ENCODE measurements at places on chromosomes 2 and 18. TPM values are rescaled to one million over a fixed set of nuclear protein-coding genes. Genes with fewer than 3 reads are reported as not detected.

GRCh38 chr18:50231621-50232020, 34.7 kb downstream of the CFAP53 start:
- no peak for DNase-seq

Gene SDC1
- not detected for total RNA-seq

- no peak for DNase-seq
These were observed 81.7 kb downstream of the EPC2 start for GRCh38 chr2:148726228-148726627.

DNA sequence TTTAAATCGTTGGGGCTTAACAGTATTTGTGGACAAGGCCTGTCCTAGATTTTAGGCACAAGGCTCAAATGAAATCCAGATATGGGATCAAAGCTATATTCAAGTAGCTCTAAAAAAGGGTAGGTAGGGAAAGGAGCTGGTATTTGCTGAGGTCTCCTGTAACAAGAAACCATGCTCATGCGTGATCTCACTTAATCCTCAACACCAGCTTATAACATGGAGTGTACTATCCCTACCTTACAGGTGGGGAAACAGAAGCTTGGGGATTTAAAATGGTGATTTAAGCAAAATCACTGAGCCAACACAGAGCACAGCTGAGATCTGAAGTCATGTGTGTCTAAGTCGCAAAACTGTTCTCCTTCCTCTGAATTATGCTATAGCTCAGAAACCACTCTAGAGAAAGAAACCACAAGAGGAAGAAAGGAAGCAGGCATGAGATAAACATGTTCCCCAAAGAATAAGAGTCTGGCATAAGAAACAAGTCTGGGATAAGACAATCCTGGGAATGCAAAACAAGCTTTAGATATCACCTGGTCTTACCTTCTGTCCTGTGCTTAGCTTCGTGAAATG, 43.1 kb downstream of the CYRIA start:
- no peak for DNase-seq

DNA sequence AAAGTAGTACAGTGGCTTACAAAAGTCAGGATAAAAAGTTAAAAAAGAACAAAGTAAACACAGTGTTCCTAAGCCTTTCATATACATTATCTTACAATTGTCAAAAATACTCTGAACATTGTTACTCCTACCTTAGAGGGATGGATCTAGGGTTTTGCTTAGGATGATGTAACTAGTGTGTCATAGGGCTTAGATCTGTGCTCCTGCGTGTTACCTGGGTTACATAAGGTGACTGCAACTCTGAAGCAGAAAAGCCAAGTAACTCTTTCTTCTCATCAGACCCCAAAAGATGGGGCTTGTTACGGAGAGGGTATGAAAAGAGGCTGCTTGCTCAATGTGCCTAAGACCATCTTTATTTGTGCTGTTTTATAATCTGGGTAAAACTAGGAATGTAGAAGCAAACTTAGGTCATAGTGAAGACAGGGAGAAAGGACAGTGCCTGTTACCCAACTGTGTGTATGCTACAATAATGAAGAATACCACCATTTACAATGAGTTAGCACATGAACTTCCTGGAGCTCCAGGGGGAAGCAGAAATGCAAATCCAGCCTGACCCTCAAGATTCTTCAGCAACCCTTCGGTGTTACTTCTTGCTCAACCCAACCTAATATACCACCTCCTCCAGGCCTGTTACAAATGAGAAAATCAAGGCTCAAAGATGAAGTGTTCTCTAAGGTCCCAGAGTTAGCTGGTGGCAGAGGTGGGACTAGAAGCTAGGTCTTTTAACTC, 42.0 kb upstream of the STK17B start:
- no peak for DNase-seq

DNA sequence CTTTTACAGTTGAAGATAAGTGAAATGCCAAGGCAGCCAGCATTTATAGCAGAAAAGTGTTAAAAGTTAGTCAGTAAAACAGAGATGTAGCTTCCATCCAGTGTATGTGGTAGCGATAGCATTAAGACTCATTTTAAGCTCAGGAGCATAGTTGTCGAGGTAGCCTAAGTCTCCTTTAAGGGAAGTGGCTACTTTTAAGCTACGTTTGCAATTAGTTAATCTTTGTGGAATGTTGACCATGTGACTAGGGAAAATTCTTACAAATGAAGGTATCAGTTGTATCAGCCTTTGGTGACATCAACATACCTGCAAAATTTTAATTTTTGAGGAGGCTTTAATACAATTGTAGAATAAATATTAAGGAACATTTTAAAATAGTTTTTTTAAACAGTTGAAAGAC, 61.9 kb downstream of the LHCGR start:
- DNase-seq, result no peak

DNA sequence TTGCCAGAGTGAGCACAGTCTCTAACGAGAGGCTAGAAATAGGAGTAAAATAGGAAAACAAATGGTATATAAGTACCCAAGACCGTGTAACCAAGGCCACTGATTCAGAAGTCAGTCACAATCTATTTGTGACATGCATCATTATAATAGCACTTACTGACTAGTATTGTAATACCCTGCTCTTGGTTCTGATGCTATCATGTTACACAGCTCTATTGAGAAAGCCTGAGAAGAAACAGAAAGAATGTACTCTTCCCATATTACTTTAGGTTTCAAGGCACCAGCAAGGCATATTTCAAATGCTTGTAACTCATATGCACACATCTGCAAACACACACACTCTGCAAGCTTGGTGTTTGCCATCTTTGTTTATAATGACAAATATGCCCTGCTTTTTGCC, 746.4 kb downstream of the SLC4A3 start:
- DNase-seq, result no peak

DNA sequence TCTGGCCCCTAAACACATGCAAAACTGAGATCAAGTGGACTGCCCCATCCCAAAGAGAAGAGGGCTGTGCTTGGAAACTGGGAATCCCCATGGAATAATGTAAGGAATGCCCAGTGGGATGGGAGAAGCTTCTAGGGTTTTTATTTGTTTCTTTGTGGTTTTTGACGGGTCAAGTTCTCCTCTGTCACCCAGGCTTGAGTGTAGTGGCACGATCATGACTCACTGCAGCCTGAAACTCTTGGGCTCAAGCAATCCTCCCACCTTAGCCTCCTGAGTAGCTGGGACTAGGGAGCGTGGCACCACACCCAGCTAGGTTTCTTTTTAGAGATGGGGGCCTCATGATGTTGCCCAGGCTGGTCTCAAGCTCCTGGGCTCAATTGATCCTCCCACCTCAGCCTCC, 101.7 kb upstream of the ZSWIM2 start:
- DNase-seq, result no peak

DNA sequence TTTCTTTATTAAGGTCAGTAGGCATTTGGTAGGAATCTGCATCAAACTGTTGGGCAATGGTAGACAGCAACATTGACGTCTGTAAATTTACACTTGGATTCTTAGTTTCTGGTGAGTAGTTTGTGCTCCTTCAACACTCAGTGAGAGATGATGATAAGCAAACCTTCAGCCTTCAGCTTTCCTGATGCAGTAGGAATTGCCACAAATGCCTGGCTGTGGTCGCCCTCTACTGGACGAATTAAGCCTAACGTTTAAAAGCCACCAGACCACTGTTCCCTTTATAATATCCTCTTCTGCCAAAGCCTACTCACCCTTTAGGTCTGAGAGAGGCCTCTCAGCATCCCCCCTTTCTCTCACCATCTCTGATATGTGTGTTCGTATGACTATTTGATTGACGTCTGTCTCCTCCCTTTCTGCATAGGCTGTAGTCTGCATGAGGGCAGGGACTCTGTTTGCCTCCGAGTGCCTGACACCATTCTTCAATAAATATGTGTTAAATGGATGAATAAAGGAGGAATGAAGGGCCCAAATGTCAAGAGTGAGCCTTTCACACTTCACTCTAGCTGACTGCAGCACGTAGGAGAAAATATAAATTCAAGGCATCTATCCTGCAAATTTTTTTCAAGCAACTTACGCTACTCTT, 47.0 kb upstream of the PLEKHM3 start:
- no peak for DNase-seq

Gene SERPINB4
- total RNA-seq, result not detected

DNA sequence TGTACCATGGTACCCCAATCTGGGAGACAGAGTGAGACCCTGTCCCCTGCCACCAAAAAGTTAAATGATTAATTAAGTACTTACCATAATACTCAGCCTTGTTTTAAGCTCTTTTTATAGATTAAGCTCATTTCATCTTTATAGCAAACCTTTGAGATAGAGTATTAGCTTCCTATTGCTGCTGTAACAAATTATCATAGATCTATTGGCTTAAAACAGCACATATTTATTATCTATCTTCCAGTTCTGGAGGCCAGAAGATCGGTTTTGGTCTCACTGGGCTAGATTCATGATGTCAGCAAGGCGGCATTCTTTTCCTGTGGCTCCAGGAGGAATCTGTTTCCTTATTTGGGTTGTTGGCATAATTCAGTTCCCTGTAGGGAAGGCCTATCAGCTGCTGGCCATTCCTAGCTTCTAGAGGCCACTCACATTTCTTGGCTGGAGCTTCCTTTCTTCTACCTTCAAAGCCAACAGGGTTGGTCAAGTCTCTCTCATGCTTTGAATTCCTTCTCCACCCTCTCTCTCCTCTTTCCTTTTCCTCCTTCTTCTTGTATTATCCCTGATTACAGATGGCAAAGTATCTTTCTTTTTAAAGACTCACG, 13.7 kb upstream of the GREB1 start:
- no peak for DNase-seq

Gene ATP6V1B1
- total RNA-seq, result 6.5 TPM

Gene ABCB11
- 0.06 TPM for total RNA-seq

Gene LYG1
- 3.0 TPM for total RNA-seq
